ENCODE measurements at places on chromosomes 13 and 19.

- no peak for DNase-seq
Observed at GRCh38 chr19:56156768-56157167, 15.7 kb downstream of the ZNF444 start.

DNA sequence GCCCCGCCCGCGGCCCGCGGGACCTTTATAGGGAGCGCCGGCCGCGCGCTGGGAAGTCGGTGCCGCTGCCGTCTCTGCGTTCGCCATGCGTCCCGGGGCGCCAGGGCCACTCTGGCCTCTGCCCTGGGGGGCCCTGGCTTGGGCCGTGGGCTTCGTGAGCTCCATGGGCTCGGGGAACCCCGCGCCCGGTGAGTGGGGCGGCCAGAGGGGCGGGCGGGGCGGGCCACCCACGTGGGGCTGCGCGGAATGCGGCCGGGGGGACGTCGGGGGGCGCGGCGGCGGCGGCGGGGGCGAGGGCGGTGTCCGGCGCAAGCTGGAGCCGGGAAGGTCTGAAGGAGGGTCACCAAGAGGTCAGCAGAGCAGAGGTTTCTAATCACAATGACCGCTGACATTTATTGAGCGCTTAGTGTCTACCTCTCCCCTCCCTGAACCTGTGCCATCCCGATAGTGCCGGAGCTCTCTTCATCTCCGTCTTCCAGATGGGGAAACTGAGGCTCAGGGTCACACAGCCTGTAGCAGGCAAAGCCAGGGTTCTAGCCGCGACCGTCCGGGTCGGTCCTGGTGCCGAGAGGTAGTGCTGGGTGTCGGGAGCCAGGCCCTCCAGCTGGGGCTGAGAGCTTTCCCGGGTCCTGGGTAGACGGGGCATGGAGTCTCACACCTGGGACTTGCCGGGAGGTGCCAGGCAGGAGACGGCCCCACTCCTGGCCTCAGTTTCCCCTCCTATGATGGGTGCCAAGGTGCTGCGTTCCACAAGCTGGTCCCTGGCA is at the start of gene FSTL3:
FSTL3 (plus strand) TSS at position 54 of the 767 bp plus-strand sequence; CDS start at position 86, 32 bp downstream.
- DNase-seq, result no peak

GRCh38 chr13:74550039-74550438 is 415.8 kb upstream of the KLF12 start:
- no peak for DNase-seq

GRCh38 chr13:106691341-106691740 is 123.4 kb upstream of the ARGLU1 start:
- DNase-seq, result no peak

DNA sequence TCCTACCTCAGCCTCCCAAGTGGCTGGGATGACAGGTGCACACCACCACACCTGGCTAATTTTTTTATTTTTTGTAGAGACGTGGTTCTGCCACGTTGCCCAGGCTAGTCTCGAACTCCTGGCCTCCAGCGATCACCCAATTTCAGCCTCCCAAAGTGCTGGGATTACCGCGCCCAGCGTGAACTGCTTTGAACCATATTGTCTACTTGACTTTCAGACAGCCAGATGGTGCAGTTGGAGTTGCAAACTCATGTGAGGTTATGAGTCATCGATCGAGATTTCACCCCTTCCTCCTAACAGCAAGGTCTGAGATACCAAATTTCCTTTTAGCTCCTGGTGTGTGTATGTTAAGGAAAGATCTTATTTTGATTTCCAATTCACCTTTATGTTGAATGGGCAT is 2.7 kb downstream of the SLC27A1 start:
- DNase-seq, result no peak

DNA sequence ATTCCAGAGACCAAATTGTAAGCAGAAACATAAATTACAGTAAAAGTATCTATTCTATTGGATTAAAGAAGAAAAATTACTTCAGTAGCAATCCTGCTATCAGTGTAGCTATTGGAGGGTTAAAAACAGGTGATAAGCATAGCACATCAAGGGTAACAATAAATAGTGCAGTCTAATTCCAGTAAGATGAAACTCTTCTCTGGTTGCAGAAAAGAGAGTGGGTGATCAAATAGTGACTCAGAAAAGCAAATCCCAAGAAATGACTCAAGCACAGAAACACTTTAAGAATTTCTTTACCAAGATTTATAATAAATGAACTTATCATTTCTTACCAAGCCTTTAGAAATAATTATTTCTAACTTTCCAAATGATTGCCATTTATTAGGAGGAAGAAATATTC is 135.7 kb downstream of the LMO7 start:
- DNase-seq, result no peak

GRCh38 chr19:8607386-8607785 is 3.1 kb downstream of the ADAMTS10 start:
- DNase-seq, result no peak

- no peak for DNase-seq
Observed at GRCh38 chr19:11578258-11579142, 1.1 kb upstream of the ACP5 start.

- no peak for DNase-seq
Observed at GRCh38 chr19:18102916-18103542, 5.5 kb downstream of the MAST3 start.

- DNase-seq, result no peak
Observed at GRCh38 chr13:71866335-71867130, 471 bp downstream of the DACH1 start.

GRCh38 chr19:4951656-4952055 is 17.3 kb upstream of the KDM4B start:
- no peak for DNase-seq

GRCh38 chr19:40567750-40568494 is 8.8 kb upstream of the SHKBP1 start:
- no peak for DNase-seq

- DNase-seq, result no peak
Observed at GRCh38 chr19:40547836-40548235, 28.8 kb upstream of the SHKBP1 start.

- DNase-seq, result no peak
Observed at GRCh38 chr13:81409284-81409683, 1068.4 kb upstream of the SPRY2 start.

GRCh38 chr19:29119590-29119989 is 93.4 kb downstream of the UQCRFS1 start:
- no peak for DNase-seq

- no peak for DNase-seq
Observed at GRCh38 chr13:33326246-33326645, 40.7 kb upstream of the STARD13 start.

GRCh38 chr19:17125728-17126677 is 50.4 kb downstream of the MYO9B start:
- DNase-seq, result peak; percentile 47

DNA sequence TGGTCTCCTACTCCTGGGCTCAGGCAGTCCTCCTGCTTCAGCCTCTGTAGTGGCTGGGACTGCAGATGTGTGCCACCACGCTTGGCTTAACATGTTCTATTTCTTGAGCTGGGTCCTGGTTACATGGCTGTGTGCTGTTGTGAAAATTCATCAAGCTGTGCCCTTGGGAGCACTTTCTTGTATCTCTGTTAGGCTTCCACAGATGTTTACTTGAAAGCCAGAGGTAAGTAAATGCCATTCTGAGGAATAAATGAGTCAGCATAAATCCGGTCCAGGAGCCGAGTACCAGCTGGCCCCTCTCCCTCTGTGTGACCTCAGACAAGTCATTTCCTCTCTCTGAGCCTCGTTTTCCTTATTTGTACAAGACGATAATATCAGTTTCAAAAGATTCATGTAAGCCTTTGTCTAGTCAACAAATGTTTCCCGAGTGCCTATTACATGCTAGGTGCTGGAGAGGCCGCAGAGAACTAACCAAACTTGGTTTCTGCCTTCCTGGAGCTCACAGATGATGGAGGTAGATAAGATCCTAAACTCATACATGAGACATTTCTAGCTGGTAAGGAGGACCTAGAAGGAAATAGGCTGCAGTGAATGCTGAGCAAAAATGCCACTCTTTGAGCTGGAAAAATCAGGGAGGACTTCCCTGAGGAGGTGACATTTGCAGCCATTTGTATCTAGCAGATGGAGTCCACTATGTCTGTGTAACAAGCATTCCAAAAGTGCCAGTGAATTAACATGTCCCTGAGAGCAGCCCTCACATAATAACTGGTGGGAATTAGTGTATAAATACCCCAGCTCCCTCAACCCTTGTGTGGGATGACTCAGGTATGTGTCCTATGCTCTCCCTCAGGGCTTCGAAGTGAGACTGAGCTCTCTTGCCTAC is 2.7 kb upstream of the RASAL3 start:
- DNase-seq, result peak; percentile 47

DNA sequence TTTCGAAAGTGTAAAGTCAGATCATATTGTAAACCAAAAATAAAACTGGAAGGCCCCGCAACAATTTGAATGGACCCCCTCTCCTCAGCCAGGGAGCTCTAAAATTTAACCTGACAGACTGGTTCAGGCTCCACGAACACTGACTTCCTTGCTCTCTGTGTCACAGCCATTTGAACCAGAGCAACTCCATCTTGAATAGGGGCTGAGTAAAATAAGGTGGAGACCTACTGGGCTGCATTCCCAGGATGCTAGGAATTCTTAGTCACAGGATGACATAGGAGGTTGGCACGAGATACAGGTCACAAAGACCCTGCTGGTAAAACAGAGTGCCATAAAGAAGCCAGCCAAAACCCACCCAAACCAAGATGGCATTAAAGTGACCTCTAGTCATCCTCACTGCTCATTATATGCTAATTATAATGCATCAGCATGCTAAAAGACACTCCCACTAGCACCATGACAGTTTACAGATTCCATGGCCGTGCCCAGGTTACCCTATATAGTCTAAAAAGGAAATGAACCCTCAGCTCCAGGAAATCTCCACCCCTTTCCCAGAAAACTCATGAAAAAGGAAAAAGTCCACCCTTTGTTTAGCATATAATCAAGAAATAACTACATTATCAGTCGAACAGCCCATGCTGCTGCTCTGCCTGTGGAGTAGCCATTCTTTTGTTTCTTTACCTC is 43.1 kb downstream of the RFXAP start:
- DNase-seq, result no peak

GRCh38 chr13:81017513-81018152 is 676.7 kb upstream of the SPRY2 start:
- DNase-seq, result no peak

Measured in stimulated activated CD8-positive, alpha-beta memory T cell treated with anti-CD3 and anti-CD28 coated beads, Interleukin-4, amount 100 ng/mL, for 4 hours (primary cell).